Stimulated activated CD8-positive, alpha-beta memory T cell treated with anti-CD3 and anti-CD28 coated beads, Interleukin-7, amount 100 ng/mL, for 48 hours (primary cell): ENCODE measurements at places on chromosomes 6 and 20.
A peak's percentile ranks its signal among the peaks of the same experiment; 100 is the strongest.

DNA sequence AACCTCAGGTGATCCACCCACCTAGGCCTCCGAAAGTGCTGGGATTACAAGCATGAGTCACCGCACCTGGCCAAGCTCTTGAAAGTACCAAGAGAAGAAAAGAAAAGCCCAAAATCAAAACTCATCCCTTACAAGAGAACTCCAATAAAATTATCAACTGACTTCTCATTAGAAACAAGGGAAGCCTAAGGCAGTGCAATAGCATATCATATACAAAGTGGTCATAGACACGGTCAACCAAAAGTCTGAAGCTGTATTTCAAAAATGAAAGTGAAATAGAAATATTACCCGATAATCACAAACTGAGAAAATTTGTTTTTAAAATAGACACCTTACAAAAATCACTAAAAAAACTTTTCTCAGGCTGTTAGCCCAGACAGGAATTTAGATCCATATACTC, 1321.1 kb upstream of the GJE1 start:
- DNase-seq = no peak

GRCh38 chr6:43706788-43707187, 19.2 kb upstream of the MRPS18A start:
- no peak for DNase-seq

GRCh38 chr6:43477235-43478007, at the start of gene TJAP1:
Gene TJAP1 (plus strand): TSS chr6:43477570. CDS start chr6:43499002, 21,432 bp downstream.
- DNase-seq = peak; percentile 92

DNA sequence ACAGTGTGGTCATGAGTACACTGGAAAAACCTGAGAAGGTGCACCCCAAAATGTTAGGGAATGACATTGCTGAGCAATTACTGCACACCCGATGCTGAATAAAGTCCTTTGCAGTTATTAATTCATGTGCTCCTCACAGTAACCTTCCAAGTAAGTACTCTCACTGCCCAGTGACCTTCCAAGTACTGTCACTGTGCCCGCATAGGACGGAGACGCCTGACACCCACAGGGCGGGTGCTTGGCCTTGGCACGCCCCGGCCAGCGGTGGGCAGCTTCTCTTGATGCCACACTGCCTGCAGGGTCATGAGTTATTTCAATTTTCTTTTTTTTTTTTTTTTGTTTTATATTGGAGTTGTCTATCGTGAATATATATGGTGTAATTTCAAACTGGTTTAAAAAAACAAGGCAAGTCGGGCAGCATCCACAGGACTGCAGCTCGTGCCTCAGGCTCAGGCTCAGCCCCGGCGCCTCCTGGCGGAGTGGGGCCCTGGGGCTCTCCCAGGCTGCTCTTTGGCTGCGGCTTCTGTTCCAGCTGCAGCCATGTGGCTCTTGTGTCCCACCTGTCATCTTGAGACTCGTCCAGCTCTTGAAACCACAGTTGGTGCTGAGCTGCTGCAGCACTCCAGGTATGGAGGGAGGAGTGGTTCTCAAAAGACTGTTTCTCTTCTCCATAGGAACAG, 27.0 kb downstream of the PNLDC1 start:
- no peak for DNase-seq

DNA sequence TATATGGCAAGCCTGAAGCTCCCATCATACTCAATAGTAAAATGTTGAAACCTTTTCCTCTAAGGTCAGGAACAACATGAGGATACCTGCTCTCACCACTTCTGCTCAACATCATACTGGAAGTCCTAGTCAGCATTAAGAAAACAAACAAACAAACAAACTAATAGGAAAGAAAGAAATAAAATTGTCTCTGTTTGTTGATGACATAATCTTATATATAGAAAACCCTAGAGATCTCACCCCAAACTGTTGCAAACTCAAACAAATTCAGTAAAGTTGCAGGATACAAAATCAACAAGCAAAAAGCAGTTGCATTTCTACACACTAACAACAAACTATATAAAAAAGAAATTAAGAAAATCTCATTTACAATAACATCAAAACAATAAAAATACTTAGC, 20.5 kb downstream of the TTLL2 start:
- no peak for DNase-seq

GRCh38 chr20:25336561-25337422, 53.8 kb downstream of the ABHD12 start:
- DNase-seq = no peak

DNA sequence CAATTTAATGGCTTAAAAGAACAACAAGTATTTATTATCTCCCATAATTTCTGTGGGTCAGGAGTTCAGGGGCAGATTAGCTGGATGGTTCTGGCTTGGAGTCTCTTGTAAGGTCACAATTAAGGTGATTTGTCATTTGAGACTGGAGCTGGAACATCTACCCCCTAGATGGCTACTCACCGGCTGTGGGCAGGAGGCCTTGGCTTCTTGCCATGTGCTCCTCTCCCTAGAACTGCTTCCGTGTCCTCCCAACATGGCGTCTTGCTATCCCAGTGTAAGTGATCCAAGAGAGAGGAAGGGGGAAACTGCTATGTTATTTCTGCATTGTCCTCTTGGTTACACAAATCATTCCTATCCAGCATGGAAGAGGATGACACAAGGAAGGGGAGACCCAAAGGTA, 210.2 kb upstream of the ECI2 start:
- no peak for DNase-seq

DNA sequence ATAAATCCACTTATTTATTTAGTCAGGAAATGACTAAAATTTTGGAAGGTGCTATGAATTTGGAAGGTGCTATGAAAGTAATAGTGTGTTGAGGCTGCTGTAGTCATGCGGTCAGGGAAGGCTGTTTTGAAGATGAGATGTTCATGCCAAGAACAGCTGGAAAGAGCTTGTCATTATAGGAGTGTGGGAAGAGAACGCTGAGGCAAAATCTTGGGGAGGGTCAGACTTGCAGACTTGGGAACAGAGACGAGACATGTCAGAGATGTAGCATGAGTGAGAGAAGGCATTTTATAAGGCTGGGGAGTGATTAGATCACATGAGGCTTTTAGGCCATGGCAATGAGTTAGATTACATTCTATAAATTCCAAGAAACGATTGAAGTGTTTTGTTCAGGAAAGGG, 124.0 kb upstream of the B3GAT2 start:
- DNase-seq = no peak

DNA sequence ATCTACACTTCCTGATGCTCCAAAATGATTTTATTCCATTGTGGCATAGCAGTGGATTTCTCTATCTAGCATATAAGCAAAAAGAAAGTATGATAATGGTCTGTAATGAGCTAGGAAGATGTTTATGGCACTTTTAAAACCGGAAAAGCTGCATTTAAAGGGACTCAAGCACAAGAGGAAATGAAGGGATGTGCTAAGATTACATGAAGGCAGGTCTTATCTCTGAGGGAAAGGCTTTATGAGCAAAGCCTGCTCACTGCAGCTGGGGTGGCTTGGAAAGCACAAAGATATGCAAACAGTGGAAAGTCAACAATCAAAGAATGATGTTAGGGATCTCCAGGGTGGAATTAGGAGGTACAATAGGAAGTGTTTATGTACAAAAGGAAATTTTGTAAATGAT, 138.2 kb downstream of the TENT5A start:
- DNase-seq = no peak

DNA sequence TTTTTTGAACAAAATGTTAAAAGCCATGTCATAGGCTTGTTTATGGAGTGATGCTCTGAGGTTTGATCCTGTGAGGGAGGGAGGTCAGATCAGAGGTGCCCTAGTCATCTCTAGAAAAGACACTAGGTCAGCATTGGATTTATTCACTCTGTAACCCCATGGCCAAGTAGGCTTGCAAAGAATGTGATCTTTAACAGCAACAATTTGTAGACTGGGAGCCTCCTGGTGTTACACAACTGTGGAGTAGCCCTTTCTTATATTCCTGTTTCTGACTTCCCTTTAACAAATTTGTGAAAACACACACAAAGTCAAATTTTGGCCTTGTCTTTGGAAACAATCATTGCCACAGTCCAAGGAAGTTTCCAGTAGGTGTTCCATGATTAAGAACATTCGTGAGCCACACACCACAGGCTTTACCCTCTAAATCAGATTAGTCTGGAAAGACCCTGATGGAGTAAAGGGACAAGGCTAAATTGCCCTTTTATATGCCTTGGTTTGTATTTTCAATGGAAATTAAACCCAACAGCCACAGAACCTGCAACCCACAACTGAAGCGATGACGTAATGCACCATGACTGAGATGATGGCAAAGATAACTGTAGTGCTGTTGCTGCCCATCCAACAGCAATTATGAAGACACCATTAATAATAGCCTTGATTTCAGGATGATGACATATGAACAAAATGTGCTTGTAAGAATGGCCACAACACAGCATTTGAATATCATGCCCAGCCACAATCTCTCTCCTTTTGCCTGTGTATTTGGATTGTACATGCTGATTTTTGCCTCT, 22.1 kb downstream of the SCP2D1 start:
- no peak for DNase-seq

DNA sequence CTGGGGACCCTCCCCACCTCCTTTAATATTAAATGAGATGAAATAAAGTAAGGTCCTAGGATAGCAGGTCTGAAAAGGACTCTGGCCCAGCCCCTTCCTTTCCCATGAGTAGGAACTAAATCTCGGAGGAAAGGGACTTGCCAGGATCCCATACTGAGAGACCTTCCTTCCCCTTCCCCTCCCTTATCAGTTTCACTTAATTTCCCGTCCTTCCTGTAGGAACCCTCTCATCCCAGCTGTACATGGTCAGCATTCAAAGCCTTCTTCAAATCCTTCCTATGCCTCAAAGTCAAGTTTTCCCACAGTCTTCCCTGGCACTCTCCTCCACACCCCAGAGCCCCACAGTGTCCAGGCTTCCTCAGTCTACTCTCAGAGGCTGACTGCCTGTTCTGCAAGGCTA, 71.3 kb upstream of the MYL9 start:
- no peak for DNase-seq

GRCh38 chr6:90715093-90715655, 128.3 kb upstream of the MAP3K7 start:
- DNase-seq = no peak
